ENCODE measurements at places on chromosomes 2 and 18.

DNA sequence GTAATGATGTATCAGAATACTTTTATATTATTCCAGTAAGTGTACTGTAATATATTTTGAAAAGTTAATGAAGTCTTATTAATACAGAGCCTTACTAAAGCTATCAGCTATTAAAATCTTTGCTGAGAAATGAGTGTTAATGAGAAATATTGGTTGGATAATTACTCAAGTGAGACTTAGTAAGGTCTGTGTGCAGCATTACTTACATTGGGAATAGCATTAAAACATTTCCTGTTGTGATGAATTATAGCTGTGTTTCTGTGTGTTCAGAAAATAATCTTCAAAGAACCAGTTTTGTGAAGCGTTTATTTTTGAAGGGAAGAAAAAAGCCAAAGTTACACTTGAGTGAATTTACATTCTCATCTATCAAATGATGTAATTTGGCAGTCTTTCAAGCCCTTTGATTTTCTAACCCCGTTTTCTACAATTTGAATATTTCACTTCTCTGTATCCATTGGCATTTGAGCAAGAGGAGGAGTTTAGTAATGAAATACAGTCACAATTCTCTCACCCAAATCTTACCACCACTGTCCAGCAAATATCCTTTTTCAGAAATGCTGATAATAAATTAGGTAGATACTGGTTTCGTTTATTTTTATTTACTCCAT lies 123.5 kb upstream of the BOD1L2 start:
- no peak for DNase-seq

DNA sequence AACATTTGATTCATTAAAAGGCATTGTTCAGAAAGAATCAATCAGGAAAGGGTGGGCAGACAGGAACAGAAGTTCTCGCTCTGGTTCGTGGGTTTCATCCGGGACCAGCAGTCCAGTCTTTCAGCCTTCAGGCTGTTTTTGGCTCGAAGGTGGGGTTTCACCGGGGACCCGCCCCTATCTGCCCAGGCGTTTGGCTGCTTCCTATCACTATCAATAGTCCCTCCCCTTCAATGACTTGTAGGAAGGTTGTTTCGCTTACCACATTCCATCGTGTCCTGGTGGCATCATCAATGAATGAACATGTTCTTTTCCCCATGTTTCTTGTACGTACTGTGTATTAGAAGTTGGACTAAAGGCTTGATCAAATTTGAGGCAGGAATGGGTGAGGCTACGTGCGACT lies 130.3 kb downstream of the NEDD4L start:
- no peak for DNase-seq

DNA sequence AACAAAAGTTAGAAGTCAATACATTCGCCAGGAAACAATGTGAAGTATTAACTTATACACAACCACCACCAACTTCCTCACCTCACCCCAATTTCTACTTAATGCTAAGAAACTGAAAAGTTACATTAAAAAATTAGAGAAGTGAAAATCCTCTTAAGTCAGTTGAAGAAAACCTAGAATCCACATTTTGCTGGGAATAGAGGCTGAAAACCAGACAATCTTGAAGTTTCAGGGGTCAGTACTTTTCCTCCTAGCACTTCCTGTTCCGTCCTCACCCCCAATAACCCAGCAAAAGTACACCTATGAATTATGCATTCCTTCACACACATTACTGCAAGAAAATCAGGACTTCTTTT lies 6.3 kb downstream of the YES1 start:
- no peak for DNase-seq

GRCh38 chr18:79905993-79906392 lies 45.5 kb downstream of the SLC66A2 start:
- no peak for DNase-seq

GRCh38 chr2:234022424-234022823 lies 28.1 kb upstream of the SPP2 start:
- no peak for DNase-seq

DNA sequence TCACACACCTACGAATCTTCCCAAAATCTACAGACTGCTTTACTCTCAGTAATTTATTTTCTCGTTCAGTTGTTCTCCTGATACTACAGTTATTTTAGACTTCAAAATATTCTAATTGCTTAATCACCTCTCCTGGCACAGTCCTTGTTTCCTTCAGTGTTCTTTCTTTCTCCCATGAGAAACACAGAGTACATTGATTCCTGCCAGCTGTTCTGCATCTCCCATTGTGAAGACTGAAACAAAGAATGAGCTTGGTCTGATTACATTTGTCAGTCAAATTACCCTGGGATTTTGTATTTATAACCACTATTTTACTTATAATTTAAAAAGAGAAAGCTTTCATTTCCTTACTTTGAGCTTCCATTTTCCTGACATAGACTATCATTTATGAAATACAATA lies 63.9 kb upstream of the TANK start:
- DNase-seq, result no peak

GRCh38 chr2:156023229-156023869 lies 309.2 kb downstream of the NR4A2 start:
- no peak for DNase-seq

GRCh38 chr2:71661782-71662181 lies 208.4 kb downstream of the DYSF start:
- DNase-seq, result no peak

All from DMS153 (cell line).